ENCODE measurements at places on chromosomes 12 and 14. TPM values are rescaled to one million over a fixed set of nuclear protein-coding genes. Genes with fewer than 3 reads are reported as not detected.

- DNase-seq = peak; percentile 32
These were observed 78.1 kb downstream of the KSR2 start for GRCh38 chr12:117890644-117891043.

GRCh38 chr12:106138633-106139421 is at the start of gene NUAK1:
NUAK1 (minus strand) TSS chr12:106138954; CDS start chr12:106138653, 301 bp downstream.
- DNase-seq = no peak

- DNase-seq = no peak
These were observed 231.3 kb upstream of the NOS1 start for GRCh38 chr12:117592588-117593305.

- no peak for DNase-seq
These were observed 108.2 kb downstream of the PHETA1 start for GRCh38 chr12:111260732-111261131.

- DNase-seq = no peak
These were observed 87.4 kb upstream of the PTPRR start for GRCh38 chr12:71007781-71008404.

Gene NUMB
- 39.0 TPM for total RNA-seq

Gene MPHOSPH9
- 27.4 TPM for total RNA-seq

Gene RNF10
- 96.7 TPM for total RNA-seq

GRCh38 chr14:68795597-68796417 is 2.9 kb upstream of the ZFP36L1 start:
- DNase-seq = peak; percentile 86

- no peak for DNase-seq
These were observed 32.2 kb downstream of the FGD6 start for GRCh38 chr12:95185072-95185471.

DNA sequence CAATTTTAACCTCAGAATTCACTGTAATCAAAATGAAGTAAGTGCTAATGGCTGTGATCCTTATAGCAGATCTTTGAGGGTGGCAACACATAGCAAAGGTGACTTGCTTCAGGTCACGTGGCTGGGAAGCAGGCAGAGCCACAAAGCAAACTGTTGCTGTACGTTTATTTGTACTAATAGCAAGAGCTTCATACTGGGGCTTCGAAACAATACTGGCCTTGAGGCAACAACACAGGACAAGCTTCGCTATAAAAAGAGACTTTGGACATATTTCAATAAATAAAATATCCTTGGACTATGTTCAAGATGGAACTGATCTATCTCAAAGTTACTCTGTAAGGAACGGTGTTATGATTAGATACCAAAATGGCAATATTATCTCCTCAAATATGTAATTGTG is 44.6 kb downstream of the MSRB3 start:
- DNase-seq = no peak

GRCh38 chr14:22626590-22626989 is 17.6 kb downstream of the OR6J1 start:
- no peak for DNase-seq

GRCh38 chr12:113678223-113679119 is 206.8 kb upstream of the LHX5 start:
- no peak for DNase-seq

DNA sequence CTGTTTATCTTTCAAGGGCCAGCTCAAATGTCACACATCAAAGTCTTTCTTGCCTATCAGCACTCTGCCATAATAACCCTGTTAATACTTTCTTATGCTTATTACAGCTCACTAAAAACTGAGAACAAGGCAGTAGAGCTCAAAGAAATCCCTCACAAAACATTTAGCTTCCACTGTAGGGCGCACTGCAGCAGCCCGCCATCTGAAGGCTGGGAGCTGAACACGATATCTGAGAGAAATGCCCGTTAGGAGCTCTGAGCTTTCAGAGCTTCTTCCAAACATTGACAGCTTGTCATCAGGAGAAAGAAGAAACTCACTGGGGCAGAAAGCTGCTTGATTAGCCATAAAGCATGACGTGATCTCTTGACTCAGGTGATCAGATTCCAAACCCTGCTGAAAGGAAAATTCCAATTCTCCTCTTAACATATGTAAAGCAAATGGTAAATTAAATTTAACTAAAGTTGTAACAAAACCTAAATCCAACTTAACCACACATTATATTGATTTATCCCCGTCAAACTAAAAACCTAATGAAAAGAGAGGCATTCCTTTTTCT is 175.7 kb downstream of the C12orf50 start:
- no peak for DNase-seq

GRCh38 chr14:34423445-34423844 is 38.6 kb downstream of the SPTSSA start:
- DNase-seq = no peak

DNA sequence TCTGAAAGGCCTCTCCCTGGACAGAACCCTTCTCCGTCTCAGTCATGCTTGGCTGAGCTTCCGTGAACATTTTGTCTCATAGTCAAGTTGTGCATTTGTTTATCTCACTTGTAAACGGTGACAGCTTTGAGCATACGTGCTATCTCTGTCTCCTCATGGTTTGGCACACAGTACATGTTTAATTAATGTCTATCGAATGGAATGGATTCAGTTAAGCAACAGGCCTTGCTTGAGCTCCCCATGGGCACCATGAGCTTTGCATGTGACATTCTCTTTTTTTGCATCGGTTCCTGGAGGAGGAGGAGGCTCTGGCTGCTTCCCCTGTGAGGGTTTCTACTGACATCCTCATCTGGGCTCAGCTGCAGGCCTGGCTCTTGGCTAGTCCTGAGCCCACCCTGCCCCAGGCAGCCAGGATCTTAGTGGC is 80.0 kb downstream of the PRIMA1 start:
- DNase-seq = no peak

Gene TAC3
- total RNA-seq = not detected

- peak; percentile 58 for DNase-seq
These were observed 21.8 kb downstream of the SENP1 start for GRCh38 chr12:48084066-48084465.

DNA sequence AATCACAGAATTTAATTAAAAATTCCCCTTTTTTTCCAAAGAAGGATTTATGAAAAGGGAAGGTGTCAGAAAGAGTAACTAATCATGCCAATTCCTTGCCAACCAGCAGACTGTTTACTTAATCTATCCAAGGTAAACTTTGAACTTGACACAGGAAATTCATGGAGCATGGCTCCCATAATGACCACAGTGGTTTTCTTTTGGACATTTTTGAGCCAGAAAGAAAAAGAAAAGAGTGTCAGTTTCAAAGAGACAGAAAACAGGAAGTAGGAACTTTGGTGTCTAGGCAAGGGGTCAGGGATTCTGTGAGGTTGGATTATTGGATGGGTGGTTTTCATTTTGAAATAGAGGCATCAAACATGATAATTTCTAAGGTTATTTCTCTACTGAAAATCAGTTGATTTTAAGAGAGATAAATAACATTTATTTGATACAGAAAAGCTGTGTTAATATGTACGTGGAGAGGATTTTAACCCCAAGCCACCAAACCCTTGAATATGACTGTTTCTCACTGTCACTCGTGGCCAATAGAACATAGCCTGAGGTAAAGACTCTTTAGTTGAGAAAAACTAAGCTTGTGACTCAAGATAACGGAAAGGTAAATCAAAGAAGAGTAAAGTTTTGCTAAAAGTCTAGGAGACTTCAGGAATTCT is 196.1 kb downstream of the TTC6 start:
- DNase-seq = no peak

Gene KRT2
- not detected for total RNA-seq

DNA sequence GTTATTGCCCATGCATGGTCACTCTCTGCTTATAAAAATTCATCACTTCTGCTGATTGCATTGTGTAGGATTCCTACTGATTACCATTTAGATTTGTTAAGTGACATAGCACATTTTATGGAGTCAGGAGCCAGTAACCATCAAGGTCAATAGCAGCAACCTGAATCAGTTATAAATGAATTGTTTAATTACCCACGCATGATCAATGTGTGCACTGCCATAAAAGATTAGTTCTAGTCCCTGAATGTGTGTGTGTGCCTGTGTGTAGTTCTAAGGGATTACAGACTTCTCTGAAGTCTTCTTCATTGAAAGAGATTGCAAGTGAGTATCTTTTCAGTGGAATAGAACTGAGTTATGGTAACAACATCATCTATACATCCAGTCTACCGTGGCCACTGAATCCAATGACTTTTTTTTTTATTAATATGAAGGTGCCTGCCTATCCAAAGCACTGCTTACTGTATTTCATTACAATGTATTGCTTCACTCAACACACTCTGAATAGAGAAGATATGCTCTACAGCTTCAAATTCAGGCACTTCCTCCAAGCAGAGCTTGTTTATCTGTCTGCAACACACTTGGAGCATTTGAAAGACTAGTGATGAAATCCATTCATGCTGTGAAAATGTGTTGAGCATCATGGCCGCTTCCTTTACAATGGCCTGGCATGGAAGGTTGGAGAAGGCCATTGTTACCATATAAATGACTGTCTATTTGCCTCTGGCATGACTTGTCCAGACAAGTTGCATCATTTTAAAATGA is 381.7 kb downstream of the DIO2 start:
- DNase-seq = no peak

DNA sequence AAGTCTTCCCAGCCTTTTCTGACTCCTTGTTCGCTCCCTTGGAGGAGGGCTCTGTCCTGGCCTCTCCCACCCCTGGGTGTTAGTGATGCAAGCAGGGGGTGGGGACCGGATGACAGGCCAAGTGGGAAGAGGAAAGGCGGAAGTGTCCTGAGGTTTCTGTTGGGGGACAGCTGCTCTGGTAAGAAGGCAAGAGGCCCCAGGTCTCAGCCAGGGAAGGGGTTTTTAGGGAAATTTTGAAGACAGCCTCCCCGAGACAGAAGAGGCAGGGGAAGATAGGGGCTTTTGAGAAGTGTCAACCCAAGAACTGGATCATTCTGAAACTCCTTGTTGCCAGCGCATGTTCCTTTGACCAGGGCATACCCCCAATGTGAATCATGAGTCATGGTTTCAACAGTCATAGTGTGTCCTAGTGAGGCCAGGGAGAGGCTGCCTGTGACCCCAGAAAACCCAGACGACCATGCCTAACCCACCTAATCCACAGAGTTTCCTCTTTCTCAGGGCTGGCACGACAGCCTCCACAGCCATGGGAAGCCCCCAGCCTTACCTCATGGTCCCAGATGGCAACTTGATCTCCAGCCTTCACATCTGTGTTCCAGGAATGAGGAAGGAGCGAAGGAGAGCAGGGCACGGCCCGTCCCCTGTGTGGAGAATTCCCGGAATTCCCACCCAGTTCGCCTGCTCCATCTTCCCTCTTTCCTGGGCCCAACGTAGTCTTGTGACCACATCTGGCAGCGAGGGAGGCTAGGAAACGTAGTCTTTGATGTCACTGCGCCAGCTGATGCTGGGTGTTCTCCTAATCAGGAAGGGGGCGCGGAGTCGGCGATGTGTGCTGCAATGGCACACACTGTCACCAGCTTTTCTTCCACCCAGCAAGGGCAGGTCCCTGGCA is 4.9 kb upstream of the GPR132 start:
- no peak for DNase-seq

Gene BAZ1A
- 32.4 TPM for total RNA-seq

DNA sequence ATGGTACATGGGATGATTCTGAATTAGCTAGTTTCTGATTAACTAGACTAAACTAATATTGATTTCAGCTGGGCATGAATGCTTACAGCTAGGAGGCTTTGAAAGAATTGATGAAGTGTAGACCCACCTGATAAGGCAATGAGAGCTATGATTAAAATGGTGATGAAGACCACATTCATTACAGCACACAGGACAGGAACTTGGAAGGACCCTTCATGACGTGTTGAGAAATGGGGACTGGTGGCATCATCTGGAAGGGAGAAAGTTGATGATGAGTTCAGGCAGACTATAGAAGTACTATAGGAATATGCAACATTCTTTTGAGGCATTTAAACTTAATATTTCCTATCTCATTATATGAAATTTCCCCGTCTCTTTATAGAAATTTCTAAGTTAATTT is 4.5 kb downstream of the CD69 start:
- DNase-seq = no peak

GRCh38 chr14:32578181-32578580 is 249.1 kb downstream of the AKAP6 start:
- DNase-seq = no peak

DNA sequence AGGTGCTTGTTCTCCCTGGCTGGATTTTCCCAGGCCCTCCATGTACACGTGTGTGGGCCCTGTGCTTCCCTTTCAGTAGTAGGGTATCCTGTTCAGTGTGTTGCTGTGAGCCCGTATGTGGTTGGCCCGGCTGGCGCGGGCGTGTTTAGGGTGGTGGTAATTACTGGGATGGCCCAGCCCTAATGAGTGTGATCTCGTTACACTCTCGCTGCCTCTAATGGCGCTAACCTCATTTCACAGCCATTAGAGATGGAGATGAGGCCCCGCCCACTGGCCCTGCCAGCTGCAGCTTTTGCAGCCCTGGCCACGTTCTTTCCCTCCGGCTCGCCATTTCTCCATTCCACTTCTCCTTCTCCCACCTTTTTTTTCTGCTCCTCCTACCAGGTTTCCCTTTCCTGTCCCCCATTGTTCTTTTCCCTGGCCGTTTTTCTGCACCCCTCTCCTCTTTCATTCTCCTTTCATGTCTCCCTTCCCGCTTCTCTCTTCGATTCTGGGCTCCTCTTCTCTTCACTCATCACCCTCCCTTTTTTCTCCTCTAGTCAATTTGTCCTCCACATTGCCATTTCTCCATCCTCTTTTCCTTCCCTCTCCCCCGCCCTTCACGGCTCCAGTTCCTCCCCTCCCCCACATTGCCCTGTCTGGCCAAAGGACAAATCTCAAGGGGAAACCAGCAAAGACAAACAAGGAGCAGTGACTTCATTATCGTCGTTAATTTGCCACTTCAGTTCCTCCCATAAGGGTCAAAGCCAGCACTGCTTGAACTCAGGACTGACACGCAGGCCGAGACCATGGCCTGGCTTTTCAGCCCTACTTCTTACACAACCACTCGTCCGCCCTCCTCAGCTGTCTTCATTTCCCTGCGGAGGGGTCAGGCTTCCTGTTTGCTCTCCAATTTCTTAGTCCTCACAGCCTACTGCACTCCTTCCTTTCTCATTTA is 6.8 kb downstream of the ZFHX2 start:
- DNase-seq = no peak

GRCh38 chr14:60221457-60221856 is 27.6 kb upstream of the PPM1A start:
- no peak for DNase-seq

Gene TMPRSS12
- total RNA-seq = not detected

GRCh38 chr12:48788524-48788853 is 400 bp downstream of the ADCY6 start:
- no peak for DNase-seq

- DNase-seq = peak; percentile 30
These were observed at the start of gene CNTN1 for GRCh38 chr12:40691913-40692764. CNTN1 (plus strand) TSS chr12:40692439.

Gene RILPL1
- 19.6 TPM for total RNA-seq

GRCh38 chr14:60329274-60329673 is 80.3 kb downstream of the PPM1A start:
- DNase-seq = no peak

- DNase-seq = no peak
These were observed 2.4 kb upstream of the ASB2 start for GRCh38 chr14:93978735-93979134.

GRCh38 chr12:5511644-5512600 is 80.0 kb downstream of the NTF3 start:
- peak; percentile 5 for DNase-seq

- no peak for DNase-seq
These were observed 40.5 kb downstream of the MED13L start for GRCh38 chr12:116236976-116237375.
